ENCODE measurements at places on chromosomes 11 and 22.

DNA sequence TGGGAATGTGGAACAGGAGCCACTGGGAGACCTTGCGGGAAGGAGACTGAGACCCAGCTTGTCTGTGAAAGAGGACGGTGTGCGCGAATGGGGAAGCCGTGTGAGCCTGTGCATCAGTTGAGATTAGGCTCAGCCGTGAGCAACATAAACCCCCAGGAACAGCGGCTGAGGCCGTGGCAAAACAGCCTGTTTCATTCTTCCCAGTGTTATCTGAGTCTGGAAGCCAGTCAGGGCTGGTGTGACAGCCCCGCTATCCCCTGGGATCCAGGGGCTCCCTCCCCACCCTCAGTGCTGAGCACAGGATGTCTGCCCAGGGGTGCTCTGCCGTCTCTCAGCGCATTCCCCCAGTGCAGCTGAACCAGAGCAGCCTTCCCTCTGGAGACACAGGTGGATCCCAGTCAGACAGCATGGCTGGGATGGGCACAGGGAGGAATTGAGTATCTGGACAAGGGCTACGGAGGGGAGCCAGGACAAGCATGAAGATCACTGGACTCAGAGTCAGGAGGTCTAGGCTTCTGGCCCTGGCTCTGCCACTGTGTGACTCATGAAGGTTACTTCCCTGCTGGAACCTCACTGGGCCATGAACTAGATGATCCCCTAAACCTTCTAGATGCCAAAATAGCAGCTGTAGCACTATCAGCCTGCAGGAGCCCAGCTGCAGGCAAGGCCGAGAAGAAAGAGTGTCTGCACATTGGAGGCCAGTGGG is 8.6 kb downstream of the OAF start:
- DNase-seq, result no peak

DNA sequence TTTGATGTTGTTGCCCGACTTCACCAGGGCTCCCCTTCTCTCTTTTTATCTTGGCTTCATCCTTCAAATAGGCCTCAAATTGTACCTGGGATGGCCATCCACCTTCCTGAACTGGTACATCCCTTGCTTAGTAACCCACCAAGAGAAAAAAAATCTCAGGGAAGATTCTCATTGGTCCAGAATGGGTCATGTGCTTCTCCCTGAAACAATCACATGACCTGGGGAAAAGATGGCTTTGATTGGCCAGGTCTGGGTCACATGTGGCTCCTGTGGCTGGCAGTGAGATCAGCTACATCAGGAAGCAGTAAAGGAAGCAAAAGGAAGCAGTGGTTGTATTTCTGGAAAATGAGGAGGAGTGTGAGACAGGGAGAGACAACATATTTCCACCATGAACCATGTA is 540.2 kb downstream of the MIAT start:
- no peak for DNase-seq

DNA sequence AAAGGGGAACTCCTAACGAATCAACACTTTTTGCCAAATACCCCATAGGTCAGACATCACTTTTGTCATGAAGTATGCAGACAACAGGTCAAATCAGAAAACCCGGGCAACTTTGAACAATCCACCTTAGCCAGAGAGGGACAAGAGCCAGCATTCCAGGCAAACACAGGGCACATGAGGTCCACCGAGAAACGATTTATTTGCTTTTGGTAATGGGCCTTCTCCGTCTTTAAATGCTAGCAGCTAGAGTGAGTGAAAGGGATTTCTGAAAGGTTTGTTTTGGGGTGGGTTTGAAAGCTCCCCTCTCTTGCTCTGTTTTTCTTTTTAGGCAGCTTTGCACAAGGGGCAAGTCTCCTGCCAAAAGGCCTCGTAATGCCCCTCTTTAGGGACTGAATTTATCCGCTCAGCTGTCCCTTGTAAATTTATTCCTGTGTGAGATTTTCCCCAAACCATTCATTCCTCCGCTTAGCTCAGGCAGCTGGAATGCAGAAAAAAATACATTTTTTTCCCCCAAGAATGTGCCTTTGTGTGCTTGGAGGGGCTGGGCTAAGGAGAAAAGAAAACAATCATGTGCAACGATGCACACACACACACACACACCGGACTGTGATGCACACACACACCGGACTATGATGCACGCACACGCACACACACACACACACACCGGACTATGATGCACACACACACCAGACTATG is 196.9 kb downstream of the SNX19 start:
- DNase-seq, result no peak

- DNase-seq, result no peak
Measured at GRCh38 chr11:68436985-68437926, 23.3 kb upstream of the PPP6R3 start.

DNA sequence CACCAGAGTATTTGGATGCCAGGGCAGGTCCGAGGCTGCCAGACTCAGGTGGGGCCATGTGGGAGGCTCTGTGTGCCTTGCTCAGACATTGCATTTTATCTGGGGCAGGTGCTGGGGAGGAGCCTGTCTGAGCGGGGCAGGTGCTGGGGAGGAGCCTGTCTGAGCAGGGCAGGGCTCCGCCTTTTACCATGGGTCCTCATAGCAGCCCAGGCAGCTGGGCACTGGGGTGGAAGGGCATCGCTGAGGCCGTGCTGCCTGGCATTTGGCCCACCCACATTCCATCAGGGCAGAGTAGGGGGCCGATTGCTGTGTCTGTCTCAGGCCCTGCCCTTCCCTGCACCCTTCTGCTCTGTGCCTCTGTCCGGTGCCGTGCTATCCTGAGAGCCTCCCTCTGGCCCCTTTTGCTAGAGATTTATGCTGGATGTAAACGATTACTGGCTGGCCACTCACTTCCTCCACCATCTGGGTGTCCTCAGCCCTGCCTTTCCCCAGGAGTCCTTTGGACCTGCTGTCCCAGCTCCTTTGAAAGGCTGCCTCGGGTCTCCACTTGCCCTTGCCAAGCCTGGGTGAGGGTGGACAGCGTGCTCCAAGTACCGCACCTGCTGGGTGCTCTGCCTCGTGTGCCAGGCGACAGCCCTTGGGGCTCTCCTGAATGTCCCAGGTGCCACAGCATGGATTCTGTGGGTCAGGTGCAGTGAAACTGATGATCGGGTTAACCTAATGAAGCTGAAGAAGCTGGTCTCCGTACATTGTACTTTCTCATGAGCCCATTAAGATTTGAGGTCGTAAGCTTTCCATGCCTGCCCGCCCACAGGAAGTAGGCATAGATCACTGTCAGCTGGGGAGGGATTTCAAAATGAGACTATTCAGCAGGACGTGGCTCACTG is 281.6 kb downstream of the TBC1D22A start:
- no peak for DNase-seq

DNA sequence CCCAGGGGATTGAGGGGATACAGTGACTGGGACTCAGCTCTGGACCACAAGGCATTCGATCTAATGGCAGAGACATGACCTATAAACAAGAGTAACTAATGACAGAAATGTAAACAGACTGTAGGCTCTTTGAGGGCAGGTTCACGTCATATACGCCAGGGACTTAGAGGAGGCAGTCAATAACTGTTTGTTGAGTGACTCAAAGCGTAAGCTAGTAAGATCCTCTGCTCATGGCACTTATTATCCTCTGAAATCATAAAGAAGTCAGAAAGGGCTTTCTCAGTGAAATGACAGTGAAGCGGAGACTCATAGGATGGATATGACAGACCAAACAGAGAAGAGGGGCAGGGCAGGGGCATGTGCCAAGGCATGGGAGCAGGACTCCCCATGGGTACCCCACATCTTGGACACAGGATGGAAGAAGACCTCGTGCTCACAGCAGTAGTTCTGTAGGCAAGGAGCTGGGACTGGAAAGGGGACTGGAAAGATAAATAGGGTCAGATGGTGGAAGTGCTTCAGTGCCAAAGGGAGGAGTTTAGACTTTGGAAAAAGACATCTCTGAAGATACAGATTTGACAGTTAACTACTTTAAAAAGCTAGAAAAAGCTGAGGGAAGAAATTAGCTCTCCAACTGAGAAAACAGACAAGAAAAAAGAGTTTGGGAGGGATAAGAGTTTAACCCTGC is 72.7 kb downstream of the SLC1A2 start:
- no peak for DNase-seq
